T-helper 17 cell (primary cell): ENCODE measurements at places on chromosomes 12 and 14. TPM values are rescaled to one million over a fixed set of nuclear protein-coding genes. Genes with fewer than 3 reads are reported as not detected.

GRCh38 chr12:28108599-28108998, 81.7 kb upstream of the CCDC91 start:
- DNase-seq = no peak

DNA sequence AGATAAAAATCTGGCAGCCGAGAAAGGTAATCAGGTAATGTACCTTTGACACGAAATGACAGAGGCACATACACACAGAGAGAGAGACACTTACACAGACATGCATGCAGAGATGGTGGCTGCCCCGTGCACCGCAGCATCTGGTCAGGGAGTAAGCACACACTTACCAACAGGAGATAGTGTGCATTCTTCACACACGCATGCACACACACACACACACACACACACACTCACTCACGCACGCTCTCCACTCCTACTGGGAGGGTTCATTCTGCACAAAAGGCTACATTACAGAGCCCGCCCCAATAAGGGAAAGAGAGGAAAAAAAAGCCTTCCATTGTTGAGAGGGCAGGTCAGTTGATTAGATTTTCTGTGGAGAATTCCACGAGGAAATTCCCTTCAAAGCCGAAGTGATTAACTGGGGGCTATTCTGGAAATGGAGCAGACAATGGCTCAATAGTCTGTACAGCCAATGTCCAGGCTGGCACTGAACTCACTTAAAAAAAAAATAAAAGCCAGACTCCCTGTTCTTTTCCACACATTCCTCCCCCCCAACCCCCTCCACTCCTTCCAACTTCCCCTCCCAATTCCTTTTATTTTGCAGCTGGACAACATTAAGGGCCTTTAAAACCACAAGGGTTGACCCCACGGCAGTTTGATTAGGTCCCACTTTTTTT, 1.4 kb upstream of the SOX5 start:
- DNase-seq = no peak

The GDF3 gene
- total RNA-seq = not detected

GRCh38 chr14:103308717-103309616, 25.1 kb upstream of the EIF5 start:
- DNase-seq = no peak

DNA sequence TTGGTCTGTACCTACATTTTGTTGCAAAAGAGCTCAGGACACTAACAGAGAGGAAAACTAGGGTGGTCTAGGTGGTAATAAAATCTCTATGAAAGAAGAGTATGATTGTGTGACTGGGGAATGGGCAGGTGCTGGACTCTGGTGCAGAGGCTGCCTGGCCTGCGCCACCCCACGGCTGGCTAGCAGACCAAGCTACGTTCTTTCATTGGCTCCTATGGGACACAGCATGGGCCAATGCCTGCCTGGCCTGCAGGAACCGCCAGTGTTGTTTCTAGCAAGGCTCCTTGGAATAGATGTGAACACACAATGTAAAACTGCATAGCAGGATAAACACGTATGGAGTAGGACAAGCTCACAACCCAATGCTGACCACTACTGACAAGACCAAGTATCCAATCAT, 51.7 kb upstream of the CORO1C start:
- DNase-seq = no peak

- no peak for DNase-seq
Measured at GRCh38 chr14:58805057-58805456, 167.3 kb downstream of the DACT1 start.

The KRT2 gene
- not detected for total RNA-seq

DNA sequence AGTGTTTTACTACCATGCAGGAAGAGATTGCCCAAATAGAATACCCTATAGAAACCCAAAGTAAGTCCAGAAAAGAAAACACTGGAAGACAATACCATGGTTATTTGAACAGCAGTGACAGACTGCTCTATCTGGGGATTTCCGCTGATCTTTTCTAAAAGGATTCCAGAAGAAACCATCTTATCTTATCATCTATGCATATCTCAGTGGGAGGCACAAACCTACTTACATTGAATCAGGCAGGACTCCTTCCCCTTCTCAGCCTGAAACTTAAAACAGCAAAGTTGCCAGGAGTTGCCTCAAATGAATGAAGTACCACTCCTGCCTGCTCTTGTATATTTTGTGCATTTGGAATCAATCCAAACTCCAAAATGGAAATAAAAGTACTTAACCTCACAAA, 56.7 kb upstream of the NR2C1 start:
- DNase-seq = no peak

The HEBP1 gene
- 10.8 TPM for total RNA-seq

GRCh38 chr12:51906430-51907082, 748 bp upstream of the ACVRL1 start:
- no peak for DNase-seq
